OCI-M1 (cell line): ENCODE measurements at places on chromosomes 3 and 15.

- DNase-seq = no peak
Observed at GRCh38 chr15:90918835-90919234, 13.5 kb downstream of the HDDC3 start.

- peak; percentile 35 for DNase-seq
Observed at GRCh38 chr3:100400419-100400779, 490 bp downstream of the TOMM70 start.

DNA sequence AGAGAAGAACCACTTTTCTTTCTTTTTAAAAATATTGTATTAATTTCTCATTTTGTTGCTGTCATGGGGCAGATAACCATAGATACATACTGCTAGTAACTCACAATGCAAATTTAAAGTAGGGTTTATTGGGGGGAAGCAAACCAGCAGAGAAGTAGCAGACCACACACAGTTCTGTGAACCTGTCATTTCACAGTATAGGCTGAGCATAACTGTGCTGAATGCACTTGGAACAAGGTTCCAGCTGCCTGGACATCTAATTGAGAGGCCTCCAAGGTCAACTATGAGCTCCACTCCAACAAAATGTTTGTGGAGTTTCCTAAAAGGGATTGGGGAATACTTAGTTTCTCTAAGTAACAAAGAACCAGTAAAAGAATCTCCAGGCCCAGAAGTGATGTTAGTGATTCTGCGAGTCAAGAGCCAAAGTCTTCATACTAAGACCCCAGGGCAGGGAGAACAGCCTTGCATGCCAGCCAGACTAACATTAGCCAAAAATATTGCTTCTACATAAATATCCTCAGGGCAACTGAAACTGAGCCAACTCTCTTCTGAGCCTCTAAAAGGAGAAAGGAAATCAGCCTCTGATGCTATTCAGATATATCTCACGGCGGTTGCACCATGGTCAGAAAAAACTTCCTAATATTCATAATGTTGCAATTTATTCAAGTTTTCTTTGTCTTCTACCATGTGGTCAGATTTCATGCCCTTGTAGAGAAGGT, 856.4 kb upstream of the ALCAM start:
- no peak for DNase-seq

GRCh38 chr15:38670128-38671005, 105.8 kb upstream of the RASGRP1 start:
- DNase-seq = no peak

DNA sequence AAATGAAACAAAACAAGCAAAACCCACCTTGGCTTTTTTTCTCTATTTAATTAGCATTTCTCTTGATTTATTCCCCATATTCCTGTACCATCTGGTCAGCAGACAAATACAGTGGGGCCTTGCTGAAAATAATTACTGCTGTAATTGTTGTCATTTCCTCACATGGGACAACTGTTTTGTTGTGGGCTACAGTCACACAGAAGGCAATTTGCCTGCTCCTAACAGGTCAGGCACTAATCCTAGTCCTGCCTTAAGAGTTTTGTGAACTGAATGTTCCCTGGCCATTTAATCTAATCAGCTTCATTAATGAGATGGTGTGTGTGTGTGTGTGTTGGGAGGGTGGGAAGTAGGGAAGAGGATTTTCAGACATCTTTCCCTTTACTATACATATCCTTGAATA, 11.6 kb downstream of the TRPC1 start:
- no peak for DNase-seq

GRCh38 chr3:196969134-196969659, 564 bp upstream of the PIGZ start:
- peak; percentile 36 for DNase-seq

DNA sequence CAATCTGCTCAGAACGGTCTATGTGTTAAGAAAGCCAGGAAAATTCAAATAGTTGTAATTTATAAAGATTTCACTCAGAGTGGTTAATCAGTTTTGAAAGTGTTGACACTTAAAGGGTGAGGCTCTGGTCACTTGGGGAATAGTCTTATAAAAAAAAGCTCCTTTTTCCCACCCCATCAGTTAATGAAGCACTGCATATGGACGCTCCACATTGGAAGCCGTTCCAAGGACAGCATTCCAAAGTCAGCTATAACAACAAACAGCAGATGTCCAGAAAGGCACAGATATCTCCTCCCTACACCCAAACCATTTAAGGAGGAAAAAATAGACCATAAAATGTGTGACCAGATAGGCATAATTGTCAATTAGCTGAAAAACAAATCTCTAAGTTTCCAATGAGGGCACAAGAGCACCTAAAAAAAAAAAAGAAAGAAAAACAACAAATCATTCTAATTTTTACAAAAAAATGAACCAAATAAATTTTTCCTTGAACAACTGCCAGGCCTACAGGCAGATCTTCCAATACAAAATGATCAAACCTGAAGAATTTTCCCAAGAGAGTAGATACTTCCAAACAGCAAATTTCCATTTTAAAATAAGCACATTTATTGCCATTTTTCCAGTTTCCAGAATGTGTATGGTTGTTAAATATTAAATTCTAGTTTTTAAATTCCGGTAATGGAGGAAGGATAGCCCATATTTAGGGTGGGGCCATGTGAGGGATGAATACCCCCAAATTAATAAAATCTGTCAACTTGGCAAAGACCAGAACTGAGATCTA, 198.3 kb downstream of the ERC2 start:
- no peak for DNase-seq

- no peak for DNase-seq
Observed at GRCh38 chr3:152040319-152040718, 166.9 kb downstream of the SUCNR1 start.

GRCh38 chr3:906739-907138, 186.1 kb upstream of the CNTN6 start:
- no peak for DNase-seq

DNA sequence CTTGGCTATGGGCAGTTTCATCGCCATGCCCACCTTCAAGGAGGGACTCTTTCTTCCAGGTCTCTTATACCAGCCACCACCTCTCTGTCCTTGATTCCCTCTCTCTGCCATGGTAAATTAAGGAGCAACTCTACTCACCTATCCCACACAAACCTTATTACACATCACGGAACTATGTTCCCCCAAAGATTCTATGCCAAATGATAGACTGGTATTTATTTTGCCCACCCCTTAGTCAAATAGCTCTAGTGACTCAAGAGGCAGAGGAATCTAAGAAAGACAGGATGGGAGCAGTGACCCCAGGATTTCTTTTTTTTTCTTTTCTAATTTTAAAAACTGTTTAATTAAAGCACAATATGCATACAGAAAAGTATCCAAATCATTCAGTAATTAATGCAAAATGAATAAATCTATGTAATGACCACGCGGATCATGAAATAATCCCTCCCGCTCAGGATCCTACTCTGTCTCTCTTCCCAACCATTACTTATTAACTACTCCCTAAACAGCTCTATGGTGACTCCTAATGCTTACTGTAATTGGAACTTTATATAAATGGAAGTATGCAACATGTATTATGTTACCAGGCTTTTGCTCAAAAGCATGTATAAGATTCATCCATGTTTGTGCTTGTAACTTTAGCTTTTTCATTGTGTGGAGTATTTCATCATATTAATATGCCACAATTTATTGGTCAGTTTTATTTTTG, 410.8 kb upstream of the RASGRP1 start:
- DNase-seq = no peak

DNA sequence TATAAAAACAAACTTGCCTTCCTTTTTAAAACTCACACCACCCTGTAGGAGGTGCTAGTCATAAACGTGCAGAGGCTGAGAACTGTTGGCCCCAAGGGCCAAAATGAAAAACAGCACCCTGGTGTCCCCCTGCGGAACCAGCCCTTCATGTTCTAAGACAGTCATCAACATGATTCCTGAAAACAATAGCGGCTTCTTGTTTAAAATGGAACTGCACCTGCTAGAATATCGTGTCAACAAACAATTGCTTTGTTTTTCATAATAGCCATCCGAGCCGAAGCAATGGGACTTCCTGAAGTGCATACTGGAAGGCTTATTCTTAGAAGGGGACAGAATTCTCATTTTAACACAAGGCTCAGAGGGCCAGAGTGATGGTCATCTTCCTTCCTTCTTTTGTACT, 43.7 kb downstream of the MECOM start:
- no peak for DNase-seq

- DNase-seq = peak; percentile 88
Observed at GRCh38 chr15:56249092-56249491, 5.4 kb upstream of the RFX7 start.

GRCh38 chr3:127744875-127745274, 72.1 kb downstream of the ABTB1 start:
- no peak for DNase-seq

DNA sequence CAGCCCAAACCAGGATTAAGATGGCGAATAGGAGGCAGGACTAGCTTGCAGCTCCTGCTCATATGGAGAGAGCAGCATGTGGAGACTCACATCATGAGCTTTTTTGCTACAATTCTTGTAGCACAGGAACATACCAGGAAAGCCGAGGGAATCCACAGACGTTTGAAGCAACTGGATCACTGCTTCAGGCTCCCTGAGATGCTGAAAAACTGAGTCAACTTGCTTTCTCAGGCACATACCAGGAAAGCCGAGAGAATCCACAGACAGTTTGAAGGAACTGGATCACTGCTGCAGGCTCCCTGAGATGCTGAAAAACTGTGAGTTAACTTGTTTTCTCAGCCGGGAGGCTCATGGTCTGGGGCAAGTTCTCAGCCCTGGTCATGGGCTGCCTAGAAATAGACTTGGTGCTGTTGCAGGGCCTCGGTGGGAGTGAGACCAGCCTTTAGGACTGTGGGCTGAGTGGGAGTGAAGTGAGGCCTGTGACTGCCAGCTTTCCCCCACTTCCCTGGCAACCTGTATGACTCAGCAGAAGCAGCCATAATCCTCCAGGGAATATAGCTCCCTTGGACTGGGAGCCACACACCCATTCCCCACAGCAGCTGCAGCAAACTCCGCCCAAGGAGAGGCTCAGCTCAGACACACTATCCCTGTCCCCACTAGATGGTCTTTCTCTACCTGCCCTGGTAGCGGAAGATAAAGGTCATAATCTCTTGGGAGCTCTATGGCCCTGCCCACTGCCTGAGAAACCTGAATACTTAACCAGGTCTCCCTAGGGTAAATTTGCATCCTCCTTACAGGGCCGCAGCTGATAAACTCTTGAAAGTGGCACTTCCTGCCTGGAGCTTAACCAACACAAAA, 51.9 kb upstream of the PFN2 start:
- no peak for DNase-seq

DNA sequence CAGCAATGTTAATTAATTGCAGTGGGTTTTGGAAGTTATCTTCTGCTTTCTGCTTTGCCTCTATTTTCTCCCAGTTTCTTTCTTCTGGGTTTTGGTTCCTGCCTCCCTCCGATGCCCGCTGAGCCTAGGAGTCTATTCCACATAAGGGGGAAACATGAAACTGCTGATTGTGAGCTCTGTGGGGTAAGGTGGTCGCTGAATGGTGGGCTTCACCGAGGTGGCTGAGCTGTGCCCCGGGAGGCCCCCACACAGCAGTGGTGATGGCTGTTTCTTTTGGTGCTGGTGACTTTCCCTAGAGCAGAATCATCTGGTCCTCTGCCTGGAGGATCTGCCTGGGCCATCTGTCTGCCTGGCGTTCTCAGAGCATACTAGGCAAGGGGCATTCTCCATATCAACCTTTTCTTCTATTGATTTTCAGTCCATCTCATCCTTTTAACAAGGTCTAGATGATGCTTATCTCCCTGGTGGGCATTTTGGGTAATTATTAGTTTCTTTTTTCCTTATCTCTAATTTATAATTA, 68.8 kb upstream of the ATP2B2 start:
- DNase-seq = no peak

GRCh38 chr3:71560665-71561064, 22.9 kb downstream of the FOXP1 start:
- no peak for DNase-seq

DNA sequence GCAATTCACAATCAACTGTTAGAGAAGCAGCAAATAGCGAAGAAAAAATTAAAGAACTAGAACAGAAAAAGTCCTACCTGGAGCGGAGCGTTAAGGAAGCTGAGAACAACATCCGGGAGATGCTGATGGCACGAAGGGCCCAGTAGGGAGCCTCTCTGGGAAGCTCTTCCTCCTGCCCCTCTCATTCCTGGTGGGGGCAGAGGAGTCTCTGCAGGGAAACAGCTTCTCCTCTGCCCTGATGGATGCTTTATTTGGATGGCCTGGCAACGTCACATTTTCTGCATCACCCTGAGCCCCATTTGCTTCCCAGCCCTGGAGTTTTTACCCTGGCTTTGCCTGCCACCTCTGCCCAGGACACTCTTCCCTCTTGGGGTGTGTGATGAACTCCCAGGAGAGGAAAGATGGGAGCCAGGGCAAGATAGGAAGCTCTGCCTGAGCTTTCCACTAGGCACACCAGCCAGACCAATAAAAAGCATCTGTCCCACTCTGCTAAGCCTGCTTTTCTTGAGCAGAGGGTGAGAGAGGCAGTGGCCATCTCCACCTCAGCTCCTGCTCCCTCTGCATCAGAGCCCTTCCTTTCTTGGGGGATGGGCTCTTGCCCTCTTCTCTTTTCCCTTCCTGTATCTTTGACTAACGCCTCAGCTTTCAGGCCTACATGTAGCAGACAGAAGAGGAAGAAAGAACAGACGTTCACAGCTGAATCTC, 39.4 kb downstream of the PPARG start:
- no peak for DNase-seq

DNA sequence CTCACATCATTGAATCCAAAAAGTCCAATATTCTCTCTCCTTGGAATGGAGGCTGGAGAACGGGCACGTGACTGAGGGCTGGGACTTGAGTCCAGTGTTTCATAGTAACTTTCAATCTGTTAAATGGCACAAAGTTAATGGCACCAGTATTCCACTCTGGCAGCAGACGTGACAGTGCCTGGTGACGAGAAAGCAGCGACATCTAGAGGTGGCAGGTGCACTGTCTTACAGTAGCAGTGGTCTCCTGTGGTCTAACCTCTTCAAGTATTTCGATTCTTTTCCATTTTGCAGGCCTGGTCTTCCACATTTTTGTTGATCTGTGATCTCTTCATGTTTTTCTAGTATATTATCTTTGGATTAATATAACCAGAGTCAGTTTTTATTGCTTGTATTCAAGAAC, 107.1 kb downstream of the OXSM start:
- peak; percentile 63 for DNase-seq

- DNase-seq = peak; percentile 74
Observed at GRCh38 chr3:122299872-122300460, 25.1 kb upstream of the CSTA start.

GRCh38 chr15:99909592-99910295, 176.5 kb upstream of the LYSMD4 start:
- DNase-seq = peak; percentile 28

- DNase-seq = peak; percentile 17
Observed at GRCh38 chr3:151901644-151902285, 28.3 kb downstream of the SUCNR1 start.

DNA sequence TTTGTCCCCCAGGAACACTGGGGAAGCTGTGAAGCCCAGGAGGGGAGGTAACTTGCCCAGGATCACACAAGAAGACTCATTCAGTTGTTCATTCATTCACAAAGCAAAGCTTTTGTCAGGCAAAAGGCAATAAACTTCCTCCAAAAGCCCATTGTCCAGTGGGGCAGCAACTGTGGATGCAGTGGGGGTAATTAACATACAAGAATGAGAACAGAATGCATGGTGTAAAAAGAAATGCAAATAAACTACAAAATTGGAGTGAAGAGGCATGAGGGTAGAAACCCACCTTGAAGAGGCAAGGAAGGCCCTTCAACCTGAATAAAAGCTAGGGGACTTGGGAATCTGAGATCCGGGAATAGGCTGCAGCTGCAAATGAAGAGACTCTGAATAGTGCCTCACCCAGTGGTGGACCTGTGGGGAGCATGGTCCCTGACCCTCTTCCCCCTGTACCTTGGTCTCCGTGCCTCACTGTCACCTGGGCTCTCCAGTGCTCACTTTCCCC, 363.6 kb downstream of the CLSTN2 start:
- no peak for DNase-seq

- DNase-seq = peak; percentile 12
Observed at GRCh38 chr3:32002561-32003368, 21.2 kb downstream of the ZNF860 start.

- no peak for DNase-seq
Observed at GRCh38 chr15:26075770-26076169, 212.6 kb upstream of the ATP10A start.
